Activated T-helper 9 cell treated with anti-CD3 and anti-CD28 coated beads, Interleukin-2, amount 50 U/mL, for 16 hours (primary cell): ENCODE measurements at places on chromosomes 1 and 21.

- DNase-seq: no peak
Observed at GRCh38 chr1:24850328-24850920, 79.7 kb downstream of the RUNX3 start.

GRCh38 chr21:40620386-40621145 is 226.4 kb downstream of the DSCAM start:
- no peak for DNase-seq

DNA sequence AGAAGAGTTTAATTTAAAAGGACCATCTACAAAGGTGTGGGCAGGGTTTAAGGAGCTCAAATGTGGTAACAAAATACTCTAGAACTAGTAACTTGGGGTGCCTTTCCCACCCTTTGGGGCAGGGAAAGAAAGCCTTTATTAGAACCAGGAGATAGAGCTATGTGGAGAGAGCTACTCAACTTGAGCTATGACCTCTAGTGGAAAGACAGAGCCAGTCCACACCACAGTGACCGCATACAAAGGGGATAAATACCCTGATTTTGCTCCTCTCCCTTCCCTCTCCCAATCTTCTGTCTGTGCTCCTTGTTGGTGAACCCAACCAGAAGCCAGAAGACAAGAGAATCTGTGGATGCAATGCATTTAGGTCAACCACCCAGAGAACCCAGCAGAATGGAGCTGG is 54.4 kb upstream of the JAK1 start:
- no peak for DNase-seq

- no peak for DNase-seq
Observed at GRCh38 chr1:31327381-31327780, 30.5 kb downstream of the ZCCHC17 start.

DNA sequence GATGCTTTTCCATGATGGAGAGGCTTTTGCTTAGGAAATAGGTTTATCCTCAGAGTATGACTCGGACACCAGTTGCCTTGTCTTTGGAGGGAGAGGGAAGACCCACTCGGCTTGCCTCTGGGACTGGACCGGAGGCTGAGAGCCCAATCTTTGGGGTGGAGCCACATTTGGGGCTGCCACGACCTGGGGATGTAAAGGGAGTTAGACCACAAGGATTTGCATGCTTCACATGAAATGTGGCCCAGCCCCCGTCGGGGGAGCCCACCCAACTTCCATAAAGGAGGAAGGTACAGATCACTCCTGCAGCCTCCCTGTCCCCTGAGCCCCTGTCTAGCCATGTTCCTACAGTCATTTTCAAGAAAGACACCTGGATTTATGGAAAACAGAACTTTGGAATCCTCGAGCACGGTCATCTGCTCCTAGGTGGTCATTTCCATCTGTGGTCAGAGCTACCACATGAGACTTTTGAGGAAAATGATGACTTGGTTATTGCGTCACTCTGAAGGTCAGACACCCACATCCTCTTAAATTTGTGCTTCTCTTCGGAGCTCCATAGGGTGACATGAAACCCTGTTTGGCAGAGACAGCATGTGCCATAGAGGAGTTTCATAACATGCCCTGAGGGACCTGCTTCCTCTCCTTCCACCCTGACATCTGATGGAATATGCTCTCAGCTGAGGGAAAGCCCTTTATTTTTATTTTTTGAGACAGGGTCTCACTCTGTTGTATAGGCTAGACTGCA is 99.4 kb upstream of the SLC45A1 start:
- DNase-seq: no peak

DNA sequence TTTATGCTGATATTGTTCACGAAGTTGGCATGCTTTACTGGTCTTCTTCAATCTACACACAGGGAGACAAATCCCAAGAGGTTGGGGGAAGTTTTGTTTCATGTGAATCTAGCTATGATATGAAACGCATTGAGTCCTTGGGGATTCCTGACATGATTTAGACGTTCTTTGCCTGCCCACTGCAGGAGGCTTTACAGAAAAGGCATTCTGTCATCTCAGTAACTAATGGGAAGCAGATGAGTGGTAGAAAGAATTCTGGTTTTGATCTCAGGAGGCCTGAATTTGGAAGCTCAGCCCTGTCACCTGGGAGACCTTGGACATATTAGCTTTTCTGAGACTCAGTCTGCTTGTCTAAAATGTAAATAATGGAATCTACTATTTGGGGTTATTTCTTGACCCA is 383.0 kb upstream of the NFIA start:
- DNase-seq: no peak

- DNase-seq: no peak
Observed at GRCh38 chr1:233704170-233704897, 90.4 kb downstream of the KCNK1 start.

DNA sequence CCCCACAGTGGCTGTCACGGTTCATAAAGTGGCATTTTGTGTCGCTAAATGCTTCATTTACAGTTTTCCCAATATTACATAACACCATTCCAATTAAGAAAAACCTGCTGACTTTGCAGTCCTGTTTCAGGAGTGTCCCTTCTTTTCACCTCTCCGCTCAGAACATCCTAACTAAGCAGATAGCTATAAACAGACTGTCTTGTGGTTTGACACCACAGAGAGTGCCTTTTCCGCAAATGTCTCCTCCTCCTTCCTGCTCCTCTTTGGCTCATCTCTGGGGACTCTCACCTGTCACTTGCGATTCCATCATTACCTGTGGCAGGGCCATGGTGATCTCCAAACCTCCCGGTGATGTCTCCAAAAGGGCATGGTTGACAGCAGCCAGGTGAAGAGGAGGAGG is 119.0 kb downstream of the CNIH3 start:
- DNase-seq: no peak

DNA sequence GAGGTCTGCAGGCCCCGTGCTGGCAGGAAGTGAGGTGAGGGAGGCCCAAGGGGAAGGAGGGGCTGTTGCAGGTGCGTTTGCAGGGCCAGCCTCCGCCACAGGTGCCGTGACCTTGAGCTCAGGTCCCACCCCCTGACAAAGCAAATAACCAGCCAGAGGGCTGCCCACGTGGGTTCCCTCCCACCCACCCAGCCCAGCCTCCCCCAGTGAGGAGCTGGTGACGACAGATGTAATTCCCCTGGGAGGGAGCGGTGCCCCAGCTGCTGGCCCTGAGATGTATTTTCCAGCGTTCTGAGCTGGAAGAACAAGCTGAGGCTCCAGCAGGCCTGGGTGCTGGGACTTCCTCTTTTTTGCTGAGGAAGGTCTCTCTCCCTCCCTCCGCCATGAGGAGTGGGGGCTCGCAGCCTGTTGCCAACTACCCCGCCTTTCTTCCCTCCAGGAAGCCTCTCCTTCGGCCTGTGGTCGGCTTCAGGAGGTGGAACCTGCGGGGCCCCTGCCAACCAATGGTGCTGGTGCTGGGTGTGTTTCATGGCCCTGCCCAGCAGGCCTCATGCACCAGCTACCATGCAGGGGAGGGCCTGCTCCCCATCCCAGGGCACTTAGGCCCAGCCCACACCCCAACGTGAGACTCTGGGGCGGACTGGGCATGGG is 153.2 kb downstream of the PRDM16 start:
- no peak for DNase-seq

DNA sequence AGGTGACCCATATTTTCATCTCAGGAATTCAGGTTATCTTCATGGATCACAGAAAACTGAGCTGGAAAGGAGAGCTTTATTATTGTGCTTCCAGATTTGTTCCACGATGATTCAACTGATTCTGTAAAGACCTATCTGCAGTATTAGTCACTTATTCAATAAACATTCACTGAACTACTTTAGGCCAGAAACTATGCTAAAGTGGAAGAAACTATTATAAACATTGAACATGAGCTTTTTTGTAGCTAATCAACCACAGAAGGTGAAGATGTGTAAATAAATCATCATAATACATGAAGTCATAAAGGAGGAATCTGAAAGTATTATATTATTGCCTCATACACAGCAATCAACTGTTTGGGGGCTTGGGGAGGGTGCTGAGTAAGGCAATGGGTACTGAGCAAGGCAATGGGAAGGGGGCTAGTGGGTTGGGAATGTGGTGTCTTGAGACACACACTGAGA is 30.6 kb upstream of the EXO1 start:
- no peak for DNase-seq

GRCh38 chr1:30857062-30857461 is 51.5 kb downstream of the SDC3 start:
- DNase-seq: no peak

GRCh38 chr1:163834778-163835177 is 513.0 kb downstream of the NUF2 start:
- no peak for DNase-seq

DNA sequence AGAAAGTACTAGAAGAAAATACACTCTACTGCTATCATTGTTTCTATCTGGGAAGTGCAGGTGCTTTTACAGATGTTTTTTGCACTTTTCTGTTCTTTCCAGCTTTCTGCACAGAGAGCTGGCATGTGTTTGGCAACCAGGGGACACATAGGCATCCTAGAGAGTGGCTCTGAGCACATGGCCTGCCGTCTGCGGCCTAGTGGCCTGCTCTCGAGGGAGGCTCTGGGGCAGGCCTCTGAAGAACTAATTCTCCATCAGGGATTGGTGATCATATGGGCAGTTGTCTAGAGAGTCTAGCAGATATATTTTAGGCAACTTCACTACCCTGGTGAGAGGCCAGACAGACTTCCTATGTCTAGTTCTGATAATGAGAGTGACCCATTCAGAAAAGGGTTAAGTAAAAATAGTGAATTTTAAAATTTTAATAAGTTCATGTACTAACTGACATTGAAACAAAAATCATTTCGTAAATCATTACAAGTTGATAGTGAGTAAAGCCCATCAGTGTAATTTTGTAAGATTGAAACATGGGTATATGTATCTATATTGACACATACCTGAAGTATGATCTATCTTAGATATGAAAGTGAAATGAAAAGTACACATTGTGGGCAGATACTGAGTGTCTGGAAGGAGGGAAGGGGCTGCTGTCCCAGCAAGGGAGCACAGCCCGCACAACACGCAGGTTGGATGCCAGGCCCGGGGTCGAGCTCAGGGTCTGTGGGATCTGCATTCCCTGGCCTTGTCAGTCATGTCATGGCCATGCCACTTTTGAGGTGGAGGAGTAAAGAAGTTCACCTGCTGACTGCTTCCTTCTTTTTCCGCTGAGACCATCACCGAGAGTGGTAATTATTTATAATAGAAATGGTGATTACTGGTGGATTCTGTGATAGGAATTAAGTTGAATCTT is 79.8 kb downstream of the PCBP3 start:
- DNase-seq: no peak

DNA sequence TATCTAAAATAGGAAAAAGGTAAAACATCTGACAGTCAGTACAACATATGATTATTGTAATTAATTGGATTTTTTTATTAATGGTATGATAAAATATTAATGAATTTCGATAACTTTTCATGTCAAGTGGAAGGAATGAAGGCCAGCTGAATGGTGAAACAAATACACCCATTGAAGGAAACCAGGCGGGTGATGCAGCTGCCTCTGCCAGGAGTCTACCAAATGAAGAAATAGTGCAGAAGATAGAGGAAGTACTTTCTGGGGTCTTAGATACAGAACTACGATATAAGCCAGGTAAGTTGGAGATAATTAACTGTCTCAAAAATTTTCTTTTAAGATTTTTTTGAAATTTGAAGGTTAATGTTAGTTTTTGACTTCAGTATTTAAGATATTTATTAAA is 3.2 kb downstream of the SON start:
- DNase-seq: no peak

DNA sequence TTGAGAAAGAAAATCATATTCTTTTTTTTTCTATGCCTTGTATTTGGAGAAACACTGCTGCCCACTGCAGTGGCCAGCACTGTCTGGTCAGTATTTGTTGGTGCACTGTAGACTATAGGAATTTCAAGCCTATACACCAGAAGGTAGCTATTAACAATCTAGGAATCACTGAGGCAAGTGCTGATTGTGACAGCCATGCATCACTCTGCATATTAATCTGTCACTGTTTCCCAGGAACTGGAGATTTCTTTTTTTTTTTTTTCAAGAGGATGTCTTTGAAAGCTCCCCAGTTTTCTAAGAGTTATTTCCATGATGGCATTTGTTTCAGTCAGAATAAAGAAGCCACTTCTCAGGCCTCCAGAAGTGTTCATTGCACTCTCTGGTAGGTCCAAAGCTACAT is 737.8 kb upstream of the PTBP2 start:
- DNase-seq: no peak

- DNase-seq: no peak
Observed at GRCh38 chr1:111199881-111200801, at the start of gene DENND2D. DENND2D (minus strand) TSS chr1:111200646; CDS start chr1:111200459, 187 bp downstream.
